Fibroblast of skin of left biceps (primary cell): ENCODE measurements at places on chromosomes 6 and 20.

- DNase-seq, result no peak
Observed at GRCh38 chr20:42492290-42492689, 697.4 kb downstream of the PTPRT start.

DNA sequence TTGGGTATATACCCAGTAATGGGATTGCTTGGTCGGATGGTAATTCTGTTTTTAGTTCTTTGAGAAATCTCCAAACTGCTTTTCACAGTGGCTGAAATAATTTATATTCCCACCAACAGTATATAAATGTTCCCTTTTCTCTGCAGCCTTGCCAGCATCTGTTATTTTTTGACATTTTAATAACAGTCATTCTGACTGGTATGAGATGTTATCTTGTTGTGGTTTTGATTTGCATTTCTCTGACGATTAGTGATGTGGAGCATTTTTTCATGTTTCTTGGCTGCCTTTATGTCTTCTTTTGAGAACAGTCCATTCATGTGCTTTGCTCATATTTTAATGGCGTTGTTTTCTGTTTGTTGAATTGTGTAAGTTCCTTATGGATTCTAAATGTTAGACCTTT is 641.6 kb downstream of the HACE1 start:
- no peak for DNase-seq

- DNase-seq, result no peak
Observed at GRCh38 chr6:45698046-45698445, 317.6 kb downstream of the CLIC5 start.

DNA sequence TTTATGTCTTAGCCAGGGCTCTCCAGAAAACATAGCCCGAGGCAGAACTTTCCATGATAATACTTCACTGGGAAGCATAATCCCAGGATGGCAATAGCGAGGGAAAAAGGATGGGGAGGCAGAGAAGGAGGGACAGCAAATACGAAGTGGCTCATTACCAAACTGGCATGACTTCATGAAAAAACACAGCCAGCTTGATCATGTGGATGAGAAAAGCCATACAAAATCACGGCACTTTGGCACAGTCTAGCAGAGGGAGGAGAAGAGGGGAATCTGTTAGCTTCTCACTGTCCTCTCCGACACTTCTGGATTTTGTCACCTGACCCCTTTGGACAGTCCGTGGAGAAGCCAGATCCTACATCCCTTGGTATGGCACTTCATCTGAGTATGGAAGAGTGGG is 212.5 kb upstream of the GRIK2 start:
- no peak for DNase-seq

GRCh38 chr20:40679184-40679583 is 9.9 kb downstream of the MAFB start:
- DNase-seq, result no peak

DNA sequence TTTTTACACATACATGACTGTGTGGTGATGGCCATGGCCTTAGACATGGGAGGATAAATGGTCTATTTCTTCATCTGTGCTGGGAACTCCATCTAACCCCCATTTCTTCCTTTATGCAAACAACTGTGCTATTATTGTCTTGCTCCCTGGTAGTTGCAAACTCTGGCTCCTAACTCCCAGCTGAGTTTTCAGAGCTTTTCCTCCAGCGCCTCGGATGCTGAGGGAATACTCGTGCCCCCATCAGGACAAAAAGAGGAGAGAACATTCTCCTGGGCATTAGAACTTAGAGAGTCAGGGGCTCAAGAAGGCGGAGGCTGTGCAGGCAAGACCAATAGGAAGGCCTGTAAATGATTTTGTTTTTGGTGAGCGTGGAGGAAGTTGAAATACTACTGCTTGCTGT is 2.1 kb downstream of the DAAM2 start:
- DNase-seq, result no peak

- DNase-seq, result no peak
Observed at GRCh38 chr6:48961781-48962415, 501.2 kb downstream of the MMUT start.
